Smooth muscle cell of the brain vasculature (primary cell): ENCODE measurements at places on chromosomes 16 and 17.

GRCh38 chr17:61338000-61338798, 61.4 kb upstream of the TBX2 start:
- no peak for DNase-seq

DNA sequence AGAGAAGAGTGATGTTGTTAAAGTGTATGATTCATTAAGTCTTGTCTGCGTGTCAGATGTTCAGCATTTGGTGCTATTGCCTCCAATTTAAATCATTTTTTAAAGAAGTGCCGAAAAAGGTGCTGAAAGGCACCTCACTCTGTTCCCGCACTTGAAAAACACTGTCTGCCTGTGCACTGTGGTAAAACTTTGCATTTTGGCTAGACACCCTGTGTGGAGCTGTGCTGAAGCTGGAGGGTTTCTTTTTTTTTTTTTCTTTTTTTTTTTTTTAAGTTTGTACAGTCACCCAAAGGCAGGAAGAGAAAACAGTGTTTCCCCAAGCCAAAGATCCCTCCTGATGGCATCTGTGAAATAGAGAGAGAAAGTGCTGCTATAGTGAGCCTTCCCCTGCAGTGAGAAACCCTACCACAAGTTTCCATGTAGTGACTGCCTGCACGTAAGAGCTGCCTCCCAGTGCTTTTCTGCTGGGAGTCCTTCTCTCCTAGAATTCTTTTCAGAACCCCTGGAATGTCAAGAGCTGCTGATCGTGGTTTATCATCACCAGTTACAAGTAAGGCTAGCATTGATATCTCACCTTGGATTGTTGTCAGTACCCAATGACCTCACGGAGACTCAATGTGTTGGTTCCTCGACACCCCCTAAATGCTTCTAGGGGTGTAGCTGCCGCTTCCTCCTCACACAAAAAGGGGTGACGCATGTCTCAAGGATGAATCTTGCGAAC, 116.0 kb upstream of the SOX9 start:
- no peak for DNase-seq

GRCh38 chr16:48560692-48561091, 49.3 kb downstream of the N4BP1 start:
- DNase-seq: no peak

DNA sequence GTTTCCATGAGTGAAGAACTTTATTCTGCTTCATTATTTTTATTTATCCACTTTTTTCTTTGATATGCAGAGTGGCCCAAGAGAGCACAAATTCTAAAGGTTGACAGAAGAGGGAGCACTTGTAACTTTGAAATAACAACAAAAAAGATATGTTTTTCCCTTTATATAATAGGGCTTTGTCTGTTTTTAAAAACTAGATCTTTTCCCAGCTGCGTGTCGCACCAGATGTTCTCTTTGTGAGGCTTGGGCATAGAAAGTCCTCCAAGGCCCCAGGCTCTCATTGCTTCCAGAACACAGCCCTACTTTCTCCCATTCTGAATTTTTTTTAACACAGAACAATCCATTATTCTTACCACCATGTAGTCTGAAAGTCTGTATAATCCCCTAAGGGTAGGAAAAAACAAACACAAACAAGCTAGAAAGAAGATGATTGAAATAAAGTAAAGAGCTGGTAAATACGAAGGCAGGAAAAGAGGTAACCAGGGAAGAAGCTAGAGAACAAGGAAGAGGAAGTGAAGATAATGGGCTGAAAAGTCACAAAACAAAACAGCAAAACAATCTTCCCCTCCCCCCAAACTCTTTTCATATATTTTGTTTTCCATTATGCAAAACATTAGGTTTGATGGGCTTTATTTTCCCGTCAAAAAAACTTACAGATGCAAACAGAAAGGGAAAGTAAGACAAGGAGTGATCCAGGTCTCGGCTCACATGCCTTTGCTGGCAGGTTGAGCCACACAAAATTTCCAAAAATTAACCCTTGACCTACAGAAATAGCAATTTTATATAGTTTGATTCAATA, 160.4 kb downstream of the ABCA8 start:
- peak; percentile 63 for DNase-seq

- no peak for DNase-seq
Observed at GRCh38 chr16:931171-931570, 39.6 kb downstream of the LMF1 start.

DNA sequence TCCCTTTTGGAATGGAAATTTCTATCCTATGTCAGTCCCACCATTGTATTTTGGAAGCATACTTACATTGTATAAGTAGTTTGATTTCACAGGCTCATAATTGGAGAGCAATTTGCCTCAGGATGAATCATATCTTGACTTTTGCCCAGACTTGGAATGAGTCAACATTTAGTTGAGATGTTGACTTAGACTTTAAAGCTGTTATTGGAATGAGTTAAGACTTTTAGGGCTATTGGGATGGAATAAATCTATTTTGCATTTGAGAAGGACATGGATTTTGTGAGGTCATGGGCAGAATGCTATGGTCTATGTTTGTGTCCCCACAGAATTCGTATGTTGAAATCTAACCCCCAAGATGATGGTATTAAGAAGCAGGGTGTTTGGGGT, 12.2 kb upstream of the ZNF594 start:
- no peak for DNase-seq

GRCh38 chr17:65143889-65144604, 6.9 kb downstream of the RGS9 start:
- peak; percentile 40 for DNase-seq

- no peak for DNase-seq
Observed at GRCh38 chr17:17155568-17155967, 50.6 kb downstream of the PLD6 start.

DNA sequence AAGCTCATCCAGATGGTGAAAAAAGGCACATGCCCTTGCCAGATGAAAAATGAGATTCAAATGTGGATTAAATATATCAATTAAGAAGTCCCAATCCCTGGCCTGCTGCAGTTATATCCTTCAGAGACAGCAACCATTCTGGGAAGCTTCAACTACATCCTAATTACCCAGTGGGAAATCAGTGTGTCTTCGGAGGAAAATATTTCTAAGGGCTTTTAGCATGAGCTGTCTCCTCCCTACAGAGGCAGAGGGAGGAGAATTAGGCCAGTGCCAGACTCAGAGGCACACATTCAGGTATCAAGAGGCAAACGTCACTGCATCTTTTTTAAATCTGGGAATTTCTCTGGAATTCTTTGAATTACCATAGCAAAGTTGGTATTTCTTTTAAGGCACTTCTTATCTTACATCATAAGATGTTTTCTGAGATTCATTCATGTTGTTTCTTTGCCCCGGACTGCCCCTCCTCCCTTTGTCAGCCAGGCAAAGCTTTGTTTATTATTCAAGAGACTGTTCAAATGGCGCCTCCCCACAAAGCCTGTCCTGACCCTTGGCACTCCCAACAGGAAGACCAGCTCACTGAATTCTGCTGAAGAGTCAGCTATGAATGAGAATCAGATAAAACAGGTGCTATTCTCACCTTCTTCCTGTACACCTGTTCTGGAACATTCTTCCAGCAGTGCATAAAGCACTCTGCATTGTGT, 38.3 kb upstream of the SMPD3 start:
- no peak for DNase-seq

DNA sequence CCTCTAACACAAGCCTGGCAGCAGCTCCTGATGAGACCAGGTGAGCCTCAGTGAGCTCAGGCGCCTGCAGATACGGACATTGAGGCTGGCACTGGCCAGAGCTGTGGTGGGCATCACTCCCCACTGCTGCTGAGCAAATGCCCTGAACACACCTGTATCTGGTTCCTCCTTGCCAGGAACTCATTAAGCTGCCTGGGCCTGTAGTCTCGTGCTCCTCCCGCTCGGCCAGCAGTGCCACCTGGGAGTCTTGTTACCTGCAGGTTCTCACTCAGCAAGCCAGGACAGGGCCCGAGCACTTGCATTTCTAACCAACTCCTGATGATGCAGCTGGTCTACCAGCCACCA, 13.3 kb downstream of the EIF4A3 start:
- DNase-seq: no peak
